ENCODE measurements at places on chromosomes 2 and 18.

- DNase-seq = no peak
These were observed 298.3 kb downstream of the RBM43 start for GRCh38 chr2:150963336-150963735.

DNA sequence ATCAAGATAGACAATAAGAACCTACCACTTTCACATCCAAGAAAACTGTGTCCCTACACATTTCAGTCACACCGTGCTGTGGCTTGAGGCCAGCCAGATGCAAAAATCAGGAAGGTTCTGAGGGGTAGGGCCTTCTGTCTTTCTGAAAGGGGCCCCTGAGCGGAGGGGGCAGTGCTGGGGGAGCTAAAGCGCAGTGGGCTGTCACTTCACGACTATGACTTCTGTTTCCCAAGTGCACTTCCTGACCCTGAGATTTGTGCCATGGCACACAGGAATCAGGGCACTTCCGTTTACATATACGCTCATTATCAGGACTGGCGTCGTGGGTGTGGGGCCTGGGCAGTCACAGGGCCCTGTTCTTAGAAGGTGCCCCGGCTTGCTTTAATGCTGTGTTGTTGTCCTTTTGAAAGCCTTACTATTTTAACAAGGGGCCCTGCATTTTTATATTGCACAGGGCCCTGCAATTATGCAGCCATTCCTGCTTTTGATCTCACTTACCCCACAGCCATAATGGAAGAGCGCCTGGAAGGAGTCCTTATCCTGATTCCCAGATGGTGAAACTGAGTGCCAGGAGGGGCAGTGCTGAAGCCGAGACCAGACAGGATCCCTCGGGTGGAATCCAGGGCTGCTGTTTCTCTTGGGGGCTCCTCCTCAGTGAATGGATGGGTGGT is 620 bp downstream of the NGEF start:
- DNase-seq = no peak

GRCh38 chr18:22185771-22186386 is 16.5 kb downstream of the GATA6 start:
- DNase-seq = no peak

DNA sequence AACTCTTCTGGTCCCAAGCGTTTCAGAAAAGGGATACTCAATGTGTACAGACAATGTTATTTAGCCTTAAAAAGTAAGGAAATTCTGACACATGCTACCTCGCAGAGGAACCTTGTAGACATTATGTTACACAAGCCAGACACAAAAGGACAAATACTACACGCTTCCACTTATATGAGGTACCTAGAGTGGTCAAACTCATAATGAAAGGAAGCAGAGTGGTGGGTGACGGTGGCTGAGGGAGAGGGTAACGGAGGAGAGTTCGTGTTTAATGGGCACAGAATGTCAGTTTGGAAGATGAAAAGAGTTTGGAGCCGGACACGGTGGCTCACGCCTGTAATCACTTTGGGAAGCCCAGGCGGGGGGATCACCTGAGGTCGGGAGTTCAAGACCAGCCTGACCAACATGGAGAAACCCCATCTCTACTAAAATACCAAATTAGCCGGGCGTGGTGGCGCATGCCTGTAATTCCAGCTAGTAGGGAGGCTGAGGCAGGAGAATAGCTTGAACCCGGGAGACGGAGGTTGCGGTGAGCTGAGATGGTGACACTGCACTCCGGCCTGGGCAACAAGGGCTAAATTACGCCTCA is 1.4 kb downstream of the MCM6 start:
- DNase-seq = no peak

DNA sequence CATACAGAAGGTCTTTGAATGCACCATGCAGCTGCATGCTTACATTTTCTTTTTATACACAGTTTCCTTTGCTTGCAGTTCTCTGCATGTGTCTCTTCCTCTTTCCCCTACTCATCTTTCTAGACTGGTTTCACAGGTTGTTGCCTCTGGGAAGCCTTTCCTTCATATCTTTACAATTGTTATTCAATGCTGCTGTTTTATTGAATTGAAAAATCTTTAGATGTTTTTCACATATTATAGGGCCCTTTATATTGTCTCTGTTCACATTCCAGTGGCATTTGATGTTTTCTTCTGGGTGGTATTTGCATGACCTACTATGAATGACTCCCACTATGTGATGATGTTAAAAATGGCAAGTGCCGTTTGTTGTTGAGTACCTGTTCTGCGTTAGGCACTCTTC is 91.1 kb downstream of the DIS3L2 start:
- no peak for DNase-seq

- no peak for DNase-seq
These were observed 147.1 kb downstream of the ARHGAP28 start for GRCh38 chr18:6876641-6877041.

- no peak for DNase-seq
These were observed 88.0 kb downstream of the SS18 start for GRCh38 chr18:26002375-26002910.

GRCh38 chr2:11129598-11130449 is 25.4 kb upstream of the SLC66A3 start:
- DNase-seq = peak; percentile 71

GRCh38 chr2:109204412-109204811 is 75.4 kb downstream of the SH3RF3 start:
- DNase-seq = no peak

- DNase-seq = no peak
These were observed 29.9 kb downstream of the PELI1 start for GRCh38 chr2:64114063-64114911.

All from effector memory CD4-positive, alpha-beta T cell (primary cell).